Daoy (cell line): ENCODE measurements at places on chromosomes 3 and 15.

DNA sequence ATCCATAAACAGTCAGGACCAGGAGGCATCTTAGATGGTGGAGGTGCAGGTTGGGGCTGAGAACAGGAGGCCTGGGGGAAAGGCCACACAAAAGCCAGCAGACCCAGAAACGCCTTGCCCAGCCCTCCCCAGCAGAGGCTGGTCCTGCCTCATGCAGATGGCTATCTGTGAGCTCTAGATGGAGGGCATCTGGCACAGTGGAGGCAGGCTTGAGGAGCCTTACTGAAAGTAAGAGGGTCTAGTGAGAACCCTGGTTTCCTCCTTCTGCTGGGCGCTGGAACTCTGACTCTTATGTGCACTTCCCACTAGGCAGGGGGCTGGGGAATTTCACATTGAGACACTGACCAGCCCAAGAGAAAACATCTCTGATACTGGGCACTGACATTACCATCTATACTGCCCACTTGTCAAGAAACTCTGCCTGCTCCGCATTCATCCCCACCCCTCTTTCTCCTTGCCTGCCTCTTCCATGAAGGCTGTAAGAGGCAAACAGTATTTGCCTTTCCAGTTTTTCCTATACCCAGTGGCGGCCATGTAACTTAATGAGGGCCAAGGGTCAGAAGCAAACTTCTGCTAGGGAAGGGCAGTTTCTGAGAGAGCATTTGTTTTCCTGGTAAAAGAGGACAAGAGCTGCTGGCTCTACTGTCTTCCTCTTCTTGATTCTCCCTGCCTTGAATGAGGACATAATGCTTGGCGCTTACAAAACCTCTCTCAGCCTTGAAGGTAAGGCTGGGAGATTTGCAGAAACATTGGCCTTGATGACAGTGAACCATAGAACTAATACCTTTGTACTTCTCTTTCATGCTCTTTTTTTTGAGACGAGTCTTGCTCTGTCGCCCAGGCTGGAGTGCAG lies 4.4 kb upstream of the SCN5A start:
- no peak for DNase-seq

DNA sequence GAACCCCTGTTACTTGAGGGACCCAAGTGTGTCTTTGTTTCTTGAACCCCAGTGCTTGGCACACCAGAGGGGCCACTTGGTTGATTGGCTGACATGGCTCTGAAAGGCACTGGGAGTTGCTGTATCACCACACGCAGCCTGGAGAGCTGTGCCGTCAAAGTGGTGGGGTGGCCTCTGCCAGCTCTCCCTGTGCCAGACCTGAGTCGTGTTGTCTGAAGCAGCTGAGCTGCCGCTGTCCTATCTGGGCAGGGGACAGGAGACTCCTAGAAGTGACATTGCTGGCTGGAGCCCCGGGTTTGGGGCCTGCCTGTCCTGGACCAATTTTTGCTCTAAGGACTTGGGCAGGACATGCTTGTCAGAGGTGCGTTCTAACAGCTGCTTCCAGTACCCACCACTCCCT lies 5.5 kb upstream of the SNX22 start:
- no peak for DNase-seq

- peak; percentile 5 for DNase-seq
Measured at GRCh38 chr15:22989576-22990477, 9.7 kb upstream of the CYFIP1 start.

GRCh38 chr3:57135964-57136719 lies 29.0 kb downstream of the IL17RD start:
- DNase-seq: no peak

- DNase-seq: no peak
Measured at GRCh38 chr3:172840913-172841312, 90.4 kb downstream of the ECT2 start.

DNA sequence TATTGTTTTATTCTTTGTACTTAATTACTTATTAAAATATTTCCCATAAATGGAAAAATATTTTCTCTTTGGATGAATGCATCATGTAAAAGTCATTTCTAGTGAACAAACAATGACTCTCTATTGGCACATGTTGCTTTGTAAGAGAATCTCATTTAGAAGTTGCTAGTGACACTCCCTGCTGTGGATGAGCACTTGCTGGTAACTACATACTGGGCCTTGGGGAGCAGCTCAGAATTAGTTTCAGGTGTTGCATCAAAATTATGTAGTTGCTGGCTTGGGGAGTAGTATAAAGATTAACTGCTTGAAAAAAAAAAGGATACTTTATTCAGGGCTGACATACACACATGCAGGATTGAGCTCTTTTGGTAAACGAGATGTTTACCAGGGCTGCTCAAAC lies 80.3 kb upstream of the KCNAB1 start:
- no peak for DNase-seq

DNA sequence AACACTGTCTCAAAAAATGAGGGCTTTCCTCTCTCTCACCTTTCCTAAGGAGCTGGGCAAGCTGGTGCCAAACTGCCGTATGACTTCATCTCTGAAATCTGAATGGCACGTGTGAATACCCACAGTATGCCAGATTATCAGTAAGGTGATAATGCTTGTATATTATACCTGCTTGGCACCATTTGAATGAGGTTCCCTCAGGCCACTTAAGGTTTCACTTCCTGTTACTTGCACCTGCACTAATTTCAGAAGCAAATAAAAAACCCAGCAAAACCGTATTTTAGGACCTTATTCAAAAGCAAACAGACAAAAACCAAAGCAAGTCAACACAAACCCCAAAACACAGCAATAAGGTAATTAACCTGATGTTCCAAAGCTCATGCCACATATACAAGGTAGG lies 19.7 kb downstream of the FOXP1 start:
- DNase-seq: no peak
